ENCODE measurements at places on chromosomes 11 and 22.

GRCh38 chr11:103893371-103893770, 143.1 kb upstream of the DDI1 start:
- no peak for DNase-seq

- DNase-seq, result no peak
Measured at GRCh38 chr11:17077240-17077519, 287 bp downstream of the RPS13 start.

DNA sequence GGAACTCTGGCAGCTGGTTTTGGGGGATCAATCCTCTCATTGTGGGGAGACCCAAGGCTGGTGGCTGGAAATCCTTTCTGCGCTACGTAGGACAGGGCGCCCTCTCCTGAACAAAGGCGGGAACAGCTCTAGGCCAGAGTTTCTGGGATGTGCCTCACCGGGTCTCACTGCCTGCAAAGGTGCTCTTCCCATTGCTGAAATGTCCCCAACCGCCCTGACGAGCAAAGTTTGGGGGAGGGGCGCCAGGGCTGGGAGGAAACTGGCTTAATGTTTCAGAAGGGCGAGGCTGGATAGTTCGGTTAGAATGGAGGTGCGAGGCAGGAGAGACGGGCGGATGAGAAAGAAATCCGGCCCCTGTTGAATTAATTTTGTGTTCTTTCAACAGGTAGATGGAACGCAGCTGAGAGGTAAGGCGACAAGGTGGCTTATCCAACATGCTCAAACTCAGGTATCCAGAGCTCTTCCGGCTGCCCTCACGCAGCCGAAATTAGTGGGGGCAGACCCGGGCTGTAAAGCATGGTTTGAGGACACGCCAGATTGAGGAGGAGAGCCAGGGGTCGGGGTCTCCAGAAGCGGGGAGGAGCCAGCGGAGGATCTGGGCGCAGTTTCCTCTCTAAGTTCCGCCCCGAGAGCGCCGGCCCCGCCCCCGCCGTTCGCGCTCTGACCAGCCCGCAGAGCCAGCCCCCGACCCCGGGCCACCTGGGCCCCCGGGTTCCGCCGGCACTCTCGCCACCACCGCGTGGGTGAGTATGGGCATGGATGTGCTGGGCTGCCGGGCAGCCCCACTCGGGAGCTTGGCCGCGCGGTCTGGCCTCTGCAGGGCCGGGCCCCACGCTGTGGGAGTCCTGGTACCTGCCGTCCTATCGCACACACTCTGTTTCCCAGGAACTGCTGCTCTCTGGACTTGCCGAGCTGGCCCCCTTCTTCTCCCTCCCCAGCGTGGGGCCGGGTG, at the start of gene PGAP2:
TSS of gene PGAP2 (plus strand) at position 652 of the 952 bp plus-strand sequence. CDS start 2,700 bp downstream, outside the sequence.
- no peak for DNase-seq

DNA sequence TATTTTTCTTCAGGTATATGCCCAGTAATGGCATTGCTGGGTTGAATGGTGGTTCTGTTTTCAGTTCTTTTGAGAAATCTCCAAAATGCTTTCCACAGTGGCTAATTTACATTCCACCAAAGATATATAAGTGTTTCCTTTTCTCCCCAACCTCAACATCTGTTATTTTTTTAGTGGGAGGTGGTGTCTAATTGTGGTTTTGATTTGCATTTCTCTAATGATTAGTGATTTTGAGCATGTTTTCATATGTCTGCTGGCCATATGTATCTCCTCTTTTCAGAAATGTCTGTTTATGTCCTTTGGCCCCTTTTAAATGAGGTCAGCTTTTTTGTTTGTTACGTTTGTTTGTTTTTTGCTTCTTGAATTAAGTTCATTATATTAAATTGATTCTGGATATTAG, 760.2 kb downstream of the KCNA4 start:
- no peak for DNase-seq

DNA sequence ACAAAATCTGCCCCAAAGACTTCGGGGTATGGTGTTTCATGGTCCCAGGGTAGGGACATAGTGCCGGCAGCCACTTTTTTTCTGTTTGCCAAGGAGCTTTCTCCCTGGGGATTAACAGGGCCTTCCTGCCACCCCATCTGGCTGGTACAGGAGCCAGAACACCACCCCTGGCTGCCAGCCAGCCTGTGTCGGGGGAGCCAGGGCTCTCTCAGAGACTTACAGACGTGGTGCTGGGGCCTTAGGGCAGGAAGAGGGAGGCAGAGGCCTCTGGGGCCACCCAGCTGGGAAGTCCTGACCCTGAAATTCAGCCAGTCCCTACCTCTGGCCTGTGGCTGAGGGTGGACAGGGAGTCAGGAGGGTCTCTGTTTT, 52.4 kb upstream of the CDON start:
- no peak for DNase-seq

- DNase-seq, result no peak
Measured at GRCh38 chr22:36891646-36892045, 21.8 kb upstream of the CSF2RB start.

DNA sequence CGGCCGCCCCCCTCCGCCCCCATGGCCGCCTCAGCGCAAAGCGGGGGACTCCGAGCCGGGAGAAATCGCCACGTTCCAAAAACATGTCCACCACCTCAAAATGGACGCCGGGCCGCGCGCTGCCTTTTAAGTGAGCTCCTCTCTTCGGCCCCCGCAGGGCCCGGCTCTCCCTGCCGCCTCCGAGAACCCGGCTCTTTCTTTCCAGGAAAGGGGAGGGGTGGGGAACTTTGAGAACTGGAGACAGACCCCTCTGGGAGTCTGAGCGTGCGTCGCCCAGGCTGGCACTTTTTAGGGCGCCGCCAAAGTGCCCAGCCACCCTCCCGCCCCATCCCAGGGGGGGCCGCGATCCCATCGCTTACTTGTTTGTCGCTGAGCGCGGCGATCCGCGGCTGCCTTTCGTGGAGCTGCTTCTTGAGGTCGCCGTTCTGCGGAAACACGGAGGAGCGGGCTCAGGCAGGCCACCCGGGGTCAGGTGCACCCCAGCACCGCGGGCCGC, 1.6 kb downstream of the PHF21B start:
- no peak for DNase-seq

- no peak for DNase-seq
Measured at GRCh38 chr11:114977651-114978050, 299.3 kb downstream of the NXPE2 start.

DNA sequence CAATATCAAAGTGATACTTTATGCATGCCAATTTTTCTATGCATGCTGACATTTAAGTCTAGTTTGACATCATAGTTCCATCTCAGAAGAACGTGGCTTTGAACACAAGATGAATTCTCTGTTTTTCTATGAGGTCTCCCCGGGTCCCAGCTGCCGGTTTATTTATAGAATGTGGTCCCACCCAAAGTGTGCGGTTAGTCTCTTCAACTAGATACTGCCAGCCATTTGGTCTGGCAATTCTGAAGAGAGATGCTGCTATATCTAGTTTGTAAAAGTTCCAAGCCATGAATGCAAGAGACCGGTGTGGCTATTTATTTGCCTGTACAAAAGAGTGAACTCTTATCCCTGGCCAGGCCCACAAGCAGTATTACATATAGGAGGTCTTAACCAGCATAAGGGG, 9.2 kb downstream of the OR5A2 start:
- DNase-seq, result no peak

DNA sequence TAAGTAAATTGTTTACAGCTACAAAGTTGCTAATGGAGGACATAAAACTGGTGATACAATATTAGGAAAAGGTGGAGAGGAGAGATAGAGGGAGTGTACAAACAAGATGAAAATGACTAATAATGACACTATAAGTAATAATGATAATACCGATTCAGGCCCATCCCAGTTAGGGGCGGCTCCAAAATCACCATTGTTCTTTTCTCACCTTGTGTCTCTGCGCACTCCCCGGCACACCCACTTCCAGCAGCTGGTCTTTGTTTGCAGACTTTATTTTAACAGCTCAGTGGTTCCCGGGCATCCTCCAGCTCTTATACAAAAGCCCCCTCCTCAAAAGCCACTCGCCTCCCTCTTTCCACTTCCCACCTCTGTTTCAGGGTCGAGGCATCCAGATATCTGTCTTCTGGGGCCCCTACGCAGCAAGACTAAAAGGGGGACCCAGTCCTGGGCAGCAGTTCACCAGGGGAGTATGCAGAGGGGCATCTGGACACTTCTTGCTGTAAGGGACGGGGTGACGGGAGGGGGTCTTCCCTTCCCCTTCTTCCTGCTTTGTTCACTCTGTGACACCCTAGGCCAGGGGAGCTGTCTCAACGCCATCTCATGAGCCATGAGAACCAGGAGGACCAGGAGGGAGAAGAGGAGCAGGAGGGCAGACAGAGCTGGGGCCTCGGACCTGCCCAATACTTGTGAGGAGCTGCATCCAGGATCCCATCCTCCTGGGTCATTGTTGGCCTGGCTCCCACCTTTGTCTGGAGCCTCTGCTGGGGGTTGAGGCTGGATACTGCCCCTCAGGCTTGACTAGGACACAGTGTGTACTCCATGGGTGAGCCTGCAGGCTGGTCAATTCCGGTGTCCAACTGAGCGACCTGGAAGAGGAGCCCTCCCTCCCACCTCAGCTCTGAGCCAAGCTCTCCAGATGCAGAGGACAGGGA, 2.7 kb downstream of the APOL2 start:
- no peak for DNase-seq

DNA sequence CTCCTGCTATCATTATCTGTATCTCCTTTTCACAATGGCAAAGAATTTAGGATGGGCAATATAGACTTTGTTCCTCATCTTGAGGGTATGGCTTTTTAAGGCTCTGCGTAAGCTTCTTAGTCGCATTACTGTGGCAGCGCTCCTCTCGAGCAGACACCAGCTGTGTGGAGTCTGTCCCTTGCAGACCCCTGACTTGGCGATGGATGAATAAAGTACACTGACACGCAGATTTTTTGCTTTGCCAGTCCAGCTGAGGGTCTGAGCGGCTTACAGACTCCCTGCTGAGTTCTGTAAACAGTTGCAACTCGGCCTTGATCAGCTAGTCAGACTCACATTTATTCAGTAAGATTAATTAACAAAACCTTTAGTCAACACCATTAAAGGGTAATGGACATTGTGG, 390.0 kb upstream of the CNTN5 start:
- DNase-seq, result no peak

DNA sequence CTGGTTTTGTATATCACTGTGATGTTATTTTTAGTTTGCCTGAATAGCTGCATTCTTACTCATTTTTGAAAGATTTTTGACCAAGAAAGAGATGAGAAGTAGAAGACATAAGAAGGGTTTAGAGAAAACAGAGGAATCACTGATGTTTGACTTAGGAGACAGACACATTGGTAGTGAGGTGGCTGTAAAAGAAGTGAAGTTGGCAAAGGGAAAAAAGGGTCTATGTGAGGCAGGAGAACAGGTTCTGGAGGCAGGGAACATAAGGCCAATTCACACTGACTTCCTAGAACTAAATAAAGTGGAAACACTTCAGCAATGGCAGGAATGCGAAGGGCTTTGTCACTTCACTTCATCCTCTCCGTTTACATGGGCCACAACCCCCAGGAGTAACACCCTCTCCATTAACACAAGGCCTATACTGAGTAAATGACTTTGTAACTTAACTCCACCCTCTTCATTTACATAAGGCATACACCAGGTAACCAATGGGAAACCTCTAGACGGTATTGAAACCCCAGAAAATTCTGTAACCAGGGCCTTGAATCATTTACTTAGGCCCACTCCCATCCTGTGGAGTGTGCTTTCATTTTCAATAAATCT, 36.5 kb downstream of the CTSC start:
- DNase-seq, result no peak

DNA sequence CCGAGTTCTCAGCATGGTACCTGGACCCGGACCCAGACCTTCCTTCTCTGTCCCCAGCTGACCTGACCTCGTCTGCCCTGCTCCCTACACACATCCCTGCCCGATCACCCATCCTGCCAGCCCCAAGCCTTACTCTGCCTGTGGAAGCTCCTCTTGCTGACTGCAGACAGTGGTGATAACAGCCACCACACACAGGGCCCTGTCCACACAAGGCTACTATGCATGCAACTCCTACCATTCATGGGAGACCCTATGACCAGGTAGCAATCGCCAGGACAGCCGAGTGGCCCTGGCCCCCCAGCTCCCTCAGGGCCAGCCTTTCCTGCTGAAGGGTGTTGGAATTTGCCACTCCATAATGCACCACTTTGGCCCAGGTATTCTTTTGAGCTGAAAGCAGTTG, 233.6 kb downstream of the BRD1 start:
- no peak for DNase-seq

DNA sequence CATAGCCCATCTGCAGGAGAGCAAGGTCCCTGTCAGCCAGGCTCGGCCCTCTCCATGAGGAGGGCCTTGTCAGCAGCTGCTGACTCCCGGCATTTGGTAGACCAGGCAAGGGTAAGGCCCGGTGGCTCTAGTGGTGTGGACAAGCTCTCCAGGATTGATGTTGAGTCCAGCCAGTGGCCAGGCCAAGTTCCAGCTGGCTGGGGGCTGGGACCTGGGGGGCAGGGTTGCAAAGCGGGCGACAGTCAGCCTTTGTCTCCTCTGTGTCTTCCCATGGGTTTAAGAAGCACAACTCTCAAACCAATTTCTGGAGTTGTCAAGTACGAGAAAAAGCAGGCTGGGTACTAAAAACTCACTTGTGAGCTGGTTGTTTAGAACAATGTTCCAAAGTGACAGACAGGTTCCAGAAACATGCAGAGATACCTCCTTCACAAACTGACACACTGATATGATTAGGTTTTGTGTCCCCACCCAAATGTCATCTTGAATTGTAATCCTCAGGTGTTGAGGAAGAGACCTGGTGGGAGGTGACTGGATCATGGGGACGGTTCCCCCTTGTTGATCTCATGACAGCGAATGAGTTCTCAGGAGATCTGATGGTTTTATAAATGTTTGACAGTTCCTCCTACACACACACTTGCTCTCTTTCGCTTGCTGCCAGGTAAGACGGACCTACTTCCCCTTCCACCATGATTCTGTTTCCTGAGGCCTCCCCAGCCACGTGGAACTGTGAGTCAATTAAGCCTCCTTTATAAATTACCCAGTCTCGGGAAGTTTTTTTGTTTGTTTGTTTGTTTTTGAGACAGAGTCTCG, 52.3 kb upstream of the SERPIND1 start:
- no peak for DNase-seq

DNA sequence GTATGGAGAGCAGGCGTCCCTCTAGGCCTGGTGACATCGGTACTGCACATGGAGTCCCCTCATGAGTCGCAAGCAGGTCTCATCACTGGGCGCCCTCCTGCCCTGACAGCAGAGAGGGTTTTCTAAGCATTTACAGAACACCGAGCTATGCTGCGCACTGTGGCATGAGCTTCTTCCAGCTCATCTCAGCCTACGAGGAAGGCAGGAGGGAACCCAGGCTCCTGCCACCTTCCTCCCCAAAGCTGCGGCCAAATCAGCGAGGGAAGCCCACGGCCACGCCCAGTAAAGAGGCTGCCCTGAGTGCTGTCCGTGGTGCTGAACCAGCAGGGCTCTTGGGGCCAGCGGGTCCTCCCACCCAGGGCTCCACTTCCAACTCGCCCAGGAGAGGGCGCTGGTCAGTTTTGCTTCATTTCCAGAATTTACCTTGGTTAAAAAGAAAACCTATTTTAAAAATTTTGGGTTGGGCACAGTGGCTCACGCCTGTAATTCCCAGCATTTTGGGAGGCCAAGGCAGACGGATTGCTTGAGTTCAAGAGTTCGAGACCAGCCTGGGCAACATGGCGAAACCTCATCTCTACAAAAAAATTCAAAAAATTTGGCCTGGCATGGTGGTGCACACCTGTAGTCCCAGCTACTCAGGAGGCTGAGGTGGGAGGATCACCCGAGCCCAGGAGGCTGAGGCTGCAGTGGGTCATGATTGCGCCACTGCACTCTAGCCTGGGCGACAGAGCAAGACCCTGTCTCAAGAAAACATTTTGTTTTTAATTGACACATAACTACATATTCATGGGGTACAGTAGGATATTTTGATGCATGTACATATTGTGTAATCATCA, 34.2 kb downstream of the PHF21B start:
- peak; percentile 34 for DNase-seq

- DNase-seq, result no peak
Measured at GRCh38 chr11:87726506-87726905, 448.7 kb downstream of the RAB38 start.
